ENCODE measurements at places on chromosomes 16 and 17. TPM values are rescaled to one million over a fixed set of nuclear protein-coding genes. Genes with fewer than 3 reads are reported as not detected.

The TNFRSF13B gene
- not detected for total RNA-seq

The TSNAXIP1 gene
- 1.0 TPM for total RNA-seq

The TEKT1 gene
- not detected for total RNA-seq

The CCL16 gene
- total RNA-seq, result not detected

The RNF112 gene
- 0.22 TPM for total RNA-seq
